ENCODE measurements at places on chromosomes 1 and 21.
A peak's percentile ranks its signal among the peaks of the same experiment; 100 is the strongest.

DNA sequence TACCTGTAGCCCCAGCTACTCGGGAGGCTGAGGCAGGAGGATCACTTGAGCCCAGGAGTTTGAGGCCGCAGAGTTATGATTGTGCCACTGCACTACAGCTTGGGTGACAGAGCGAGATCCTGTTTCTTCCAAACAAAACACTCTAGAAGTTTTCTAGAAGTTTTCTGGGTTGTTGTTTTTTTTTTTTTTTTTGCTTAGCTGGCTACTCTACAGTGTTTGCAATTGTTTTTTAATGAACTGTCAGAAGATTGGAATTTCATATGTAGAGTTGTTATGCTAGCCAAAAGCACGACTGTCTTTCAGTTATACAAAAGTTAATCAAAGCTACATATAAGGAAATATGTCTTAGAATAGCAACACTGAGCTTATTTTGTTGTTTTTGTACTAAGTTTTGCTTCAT, 30.9 kb upstream of the NEXN start:
- no peak for DNase-seq

DNA sequence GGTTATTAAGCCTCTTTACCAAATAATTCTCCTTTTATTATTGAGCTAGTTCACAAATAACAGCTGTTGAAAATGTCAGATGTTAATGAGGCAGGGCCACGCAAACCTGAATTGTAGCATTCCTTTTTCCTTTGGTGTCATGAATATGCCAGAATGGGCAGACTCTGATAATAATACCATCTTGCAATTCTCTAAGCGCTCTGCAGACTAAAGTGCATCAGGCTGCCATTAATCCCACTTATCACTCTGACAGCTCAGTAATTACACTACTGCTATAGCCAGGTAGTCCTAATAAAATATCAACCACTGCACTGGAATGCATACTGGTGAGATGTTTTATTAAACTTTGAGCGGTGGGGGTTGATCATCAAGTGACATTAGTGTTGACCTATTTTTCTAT, 177.7 kb downstream of the DPYD start:
- no peak for DNase-seq

DNA sequence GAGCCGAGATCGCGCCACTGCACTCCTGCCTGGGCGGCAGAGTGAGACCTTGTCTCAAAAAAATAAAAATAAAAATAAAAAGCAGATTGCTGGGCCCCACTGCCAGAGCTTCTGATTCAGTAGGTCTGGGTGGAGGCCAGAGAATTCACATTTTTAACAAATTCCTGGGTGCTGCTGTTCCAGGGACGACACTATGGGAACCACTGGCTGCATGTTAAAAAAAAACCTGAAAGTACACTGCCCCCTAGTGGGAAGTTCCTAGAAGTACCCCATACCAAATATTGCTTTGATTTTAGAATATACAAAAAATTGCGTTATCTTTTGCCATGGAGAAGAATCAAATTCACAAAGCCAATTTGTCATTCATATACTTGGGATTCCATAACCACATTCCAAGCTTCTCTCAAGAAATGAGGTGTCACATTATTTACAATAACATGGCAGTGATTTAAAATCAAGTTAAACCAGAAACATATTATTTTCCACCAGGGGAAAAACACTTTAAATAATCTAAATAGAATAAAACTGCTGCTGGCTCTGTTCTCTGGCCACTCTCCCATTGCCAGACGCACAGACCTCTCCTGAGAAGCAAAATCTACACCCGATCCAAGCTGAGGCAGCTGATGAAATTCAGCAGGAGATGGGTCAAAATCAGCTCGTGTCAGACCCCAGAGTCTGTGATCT, 27.4 kb downstream of the SYF2 start:
- no peak for DNase-seq

- DNase-seq, result no peak
These were observed 58.8 kb upstream of the C1orf115 start for GRCh38 chr1:220631238-220631815.

- DNase-seq, result no peak
These were observed 1.1 kb downstream of the PRRX1 start for GRCh38 chr1:170664828-170665612.

GRCh38 chr1:79355090-79355489, 348.6 kb upstream of the ADGRL4 start:
- DNase-seq, result no peak

GRCh38 chr1:177229781-177230180, 59.0 kb downstream of the BRINP2 start:
- no peak for DNase-seq

- DNase-seq, result no peak
These were observed 73.0 kb downstream of the DAP3 start for GRCh38 chr1:155761736-155762405.

- no peak for DNase-seq
These were observed 84.0 kb downstream of the FMO4 start for GRCh38 chr1:171397851-171398469.

DNA sequence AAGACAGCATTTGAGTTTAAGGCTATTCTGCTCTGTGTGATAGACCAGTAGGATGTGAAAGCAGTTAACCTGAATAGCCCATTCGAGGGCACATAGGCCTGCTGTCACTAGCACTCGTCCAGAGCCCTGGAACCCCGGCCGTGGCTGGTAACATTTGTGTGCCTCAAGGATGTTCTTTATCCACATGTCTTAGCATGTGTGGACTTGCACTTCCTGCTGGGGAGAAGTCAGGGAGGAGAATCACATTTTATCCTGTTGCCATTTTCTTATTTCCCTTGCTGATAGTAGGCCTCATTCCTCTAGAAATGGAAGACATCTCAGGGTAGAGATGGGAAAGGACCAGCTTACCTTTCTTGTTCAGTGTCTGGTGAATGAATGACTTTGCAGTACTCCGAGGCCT, 54.7 kb downstream of the VPS13D start:
- no peak for DNase-seq

- DNase-seq, result no peak
These were observed 64.5 kb upstream of the CSF1 start for GRCh38 chr1:109846162-109846561.

GRCh38 chr1:37181425-37181824, 147.1 kb upstream of the GRIK3 start:
- no peak for DNase-seq

- DNase-seq, result no peak
These were observed 40.0 kb upstream of the LRRC3 start for GRCh38 chr21:44415073-44416025.

GRCh38 chr1:206960676-206961386, 9.4 kb downstream of the FCAMR start:
- no peak for DNase-seq

DNA sequence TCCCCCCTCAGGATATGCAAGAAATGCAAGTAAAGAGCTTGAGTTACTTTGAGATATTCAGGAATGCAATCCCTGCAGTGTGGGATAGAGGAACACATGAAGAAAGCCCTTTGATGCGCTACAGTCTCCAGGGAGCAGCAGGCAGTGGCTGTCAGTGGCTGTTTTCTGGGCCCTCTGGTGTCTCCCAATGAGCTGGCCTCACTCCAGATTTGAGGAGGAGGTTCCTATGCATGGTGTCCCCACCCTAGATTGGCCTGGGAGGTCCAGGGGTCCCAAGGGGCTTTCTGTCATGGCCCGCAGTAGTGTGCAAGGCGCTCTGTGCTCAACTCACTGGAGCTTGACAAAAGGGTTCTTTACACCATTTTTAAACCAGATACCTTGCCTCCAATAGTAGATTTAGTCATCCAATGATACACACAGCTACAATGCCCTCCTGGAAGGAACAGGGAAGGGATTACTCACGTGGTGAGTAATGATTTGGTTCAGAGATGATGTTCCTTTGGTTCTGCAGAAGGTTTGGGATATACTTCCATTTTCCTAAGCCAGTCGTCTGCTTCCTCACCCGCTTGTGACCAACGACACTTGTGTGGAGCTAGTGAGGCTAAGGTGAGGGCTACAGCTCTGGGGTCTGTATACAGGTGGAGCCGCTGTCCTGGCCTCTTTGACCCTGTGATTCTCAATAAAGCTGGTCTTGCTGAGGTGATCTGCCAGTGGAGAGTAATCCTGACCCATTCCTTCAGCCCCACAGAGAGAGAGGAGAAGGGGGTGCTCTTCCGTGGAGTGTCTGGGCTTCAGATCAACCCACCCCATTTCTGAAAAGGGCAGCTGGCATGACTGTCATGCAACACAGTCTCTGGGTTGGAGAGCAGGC, 6.6 kb downstream of the BATF3 start:
- DNase-seq, result no peak

DNA sequence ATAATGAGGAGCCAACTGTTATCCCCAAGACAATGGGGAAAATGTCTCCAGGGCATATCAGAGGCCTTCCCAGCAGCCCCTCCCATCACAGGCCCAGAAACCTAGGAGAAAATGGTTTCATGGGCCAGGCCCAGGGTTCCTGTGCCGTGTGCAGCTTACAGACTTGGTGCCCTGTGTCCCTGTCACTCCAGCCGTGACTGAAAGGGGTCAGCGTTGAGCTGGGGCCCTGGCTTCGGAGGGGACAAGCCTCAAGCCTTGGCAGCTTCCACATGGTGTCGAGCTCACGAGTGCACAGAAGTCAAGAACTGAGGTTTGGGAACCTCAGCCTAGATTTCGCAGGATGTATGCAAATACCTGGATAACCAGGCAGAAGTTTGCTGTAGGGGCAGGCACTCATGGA, 18.1 kb downstream of the SIPA1L2 start:
- no peak for DNase-seq

GRCh38 chr1:96329121-96329520, 392.5 kb upstream of the PTBP2 start:
- DNase-seq, result no peak

- DNase-seq, result no peak
These were observed 249.6 kb upstream of the USP25 start for GRCh38 chr21:15480160-15480559.

GRCh38 chr1:3055051-3055450, 14.0 kb upstream of the PRDM16 start:
- no peak for DNase-seq

- no peak for DNase-seq
These were observed 681.5 kb downstream of the MATN1 start for GRCh38 chr1:30041741-30042437.

GRCh38 chr1:33256221-33256470, 146 bp upstream of the ZNF362 start:
- DNase-seq, result no peak

DNA sequence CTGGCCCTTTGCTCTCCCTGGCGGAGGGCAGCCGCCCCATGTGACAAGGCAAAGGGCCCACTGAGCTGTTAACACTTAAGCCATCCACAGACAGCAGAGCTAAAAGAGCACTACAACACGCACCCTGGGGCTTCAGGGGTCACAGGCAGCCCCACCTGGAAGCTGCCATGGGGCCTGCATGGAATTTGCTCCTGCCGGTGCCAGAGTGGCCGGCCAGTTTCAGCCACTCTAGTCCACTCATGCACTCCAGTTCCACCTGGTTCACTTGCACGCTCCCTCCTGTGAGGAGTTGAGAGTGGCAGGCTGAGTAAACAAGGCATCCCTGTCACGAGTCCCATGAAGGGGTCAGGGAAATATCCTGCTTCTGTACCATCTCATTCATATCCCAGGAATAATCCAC, 55.3 kb downstream of the RIMS3 start:
- DNase-seq, result no peak

GRCh38 chr1:203282720-203283542, 22.4 kb upstream of the BTG2 start:
- no peak for DNase-seq

DNA sequence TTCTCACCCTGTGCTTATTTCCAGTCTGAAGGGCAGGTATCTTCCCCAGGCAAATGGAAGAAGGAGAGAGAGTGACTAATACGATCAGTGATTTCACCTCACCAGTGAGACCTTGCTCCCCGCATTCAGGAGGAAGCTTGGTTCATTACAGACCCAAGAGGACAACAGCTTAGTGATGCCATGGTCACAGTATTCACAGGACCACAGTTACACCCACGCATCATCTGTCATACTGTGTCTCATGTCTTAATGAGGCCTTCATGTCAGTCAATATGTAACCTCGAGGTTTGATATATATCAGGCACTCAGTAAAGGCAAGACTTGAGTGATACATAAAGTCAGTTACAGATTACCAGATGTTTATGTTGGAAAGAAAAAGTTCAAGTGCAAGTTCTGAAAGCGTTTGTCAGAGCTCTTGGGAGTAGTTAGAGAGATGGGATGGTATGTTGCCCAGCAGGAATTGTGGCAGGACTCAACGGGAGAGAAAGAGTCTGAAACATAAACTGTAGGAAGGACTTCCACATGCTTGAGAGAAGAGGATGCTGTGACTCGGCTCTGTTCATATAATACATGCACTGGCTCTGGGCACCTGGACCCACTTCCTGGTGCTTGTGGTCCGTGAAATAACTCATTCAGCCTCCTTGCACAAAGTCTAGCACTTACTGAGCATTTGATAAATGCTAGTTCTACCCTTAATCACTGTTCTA, 33.3 kb downstream of the GNPAT start:
- peak; percentile 60 for DNase-seq

DNA sequence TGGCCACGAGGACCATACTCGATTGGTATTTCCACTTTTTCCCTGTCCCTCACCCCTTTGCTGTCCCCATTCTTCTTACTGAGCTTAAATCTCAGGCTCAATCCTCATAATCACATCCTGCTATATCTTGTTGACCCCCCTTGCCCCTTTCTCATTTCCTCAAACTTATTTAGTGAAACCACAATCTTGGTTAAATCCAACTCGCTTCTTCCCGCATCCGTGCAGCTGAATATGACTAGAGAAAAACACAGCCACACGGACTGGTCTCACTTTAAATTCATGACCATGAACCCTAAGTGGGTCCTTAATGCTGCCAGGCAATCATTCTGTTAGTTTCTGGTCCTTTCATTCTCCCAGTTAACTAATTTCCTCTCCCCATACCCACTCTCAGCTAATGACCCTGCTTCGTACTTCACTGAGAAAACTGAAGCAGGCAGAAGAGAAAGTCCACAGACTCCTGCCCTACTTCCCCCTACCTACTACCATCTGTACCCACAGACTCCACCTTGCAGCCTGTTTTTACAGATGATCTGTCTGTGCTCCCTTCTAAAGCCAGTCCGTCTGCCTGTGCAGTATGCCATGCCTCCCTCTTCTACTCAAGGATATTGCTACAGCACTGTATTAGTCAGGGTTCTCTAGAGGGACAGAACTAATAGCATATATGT, 96.8 kb upstream of the LMO4 start:
- no peak for DNase-seq

DNA sequence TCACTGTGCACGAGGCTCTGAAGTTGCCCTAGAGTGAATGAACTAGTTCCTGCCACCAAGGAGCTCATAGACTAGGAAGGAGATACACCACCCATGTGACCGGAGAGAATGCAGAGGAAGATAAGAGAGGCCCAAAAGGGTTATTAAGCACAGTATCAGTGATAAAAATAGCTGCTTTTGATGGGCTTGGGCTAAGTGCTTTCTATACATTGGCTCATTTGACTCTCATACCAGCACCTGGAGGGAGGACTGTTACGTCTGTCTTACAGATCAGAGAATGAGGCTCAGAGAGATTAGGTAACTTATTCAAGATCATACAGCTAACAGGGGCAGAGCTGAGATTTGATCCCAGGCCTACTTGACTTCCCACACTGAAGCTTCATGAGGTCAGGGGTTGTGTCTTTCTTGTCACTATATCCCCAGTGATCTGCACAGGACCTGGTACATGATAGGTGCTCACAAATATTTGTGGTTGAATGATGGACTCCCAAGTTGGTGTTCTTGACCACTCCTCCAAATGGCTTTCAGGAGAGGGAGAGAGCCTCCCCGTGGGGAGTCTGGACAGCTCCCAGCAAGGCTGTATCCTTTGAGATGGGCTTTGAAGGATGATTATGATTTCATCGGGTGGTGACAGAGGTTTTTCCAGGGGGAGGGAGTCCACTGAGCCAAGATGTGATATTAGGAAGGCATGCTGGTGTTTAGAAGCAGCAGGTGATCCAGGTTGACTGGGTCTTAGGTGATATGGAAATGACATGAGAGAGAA, 14.4 kb downstream of the PPFIA4 start:
- DNase-seq, result no peak

Data from stimulated activated CD4-positive, alpha-beta T cell treated with anti-CD3 and anti-CD28 coated beads, Interleukin-1b, Interleukin-23, amount 100 ng/mL, for 48 hours (primary cell).